ENCODE measurements at places on chromosomes 11 and 22. TPM values are rescaled to one million over a fixed set of nuclear protein-coding genes. Genes with fewer than 3 reads are reported as not detected.

The ELF5 gene
- not detected for total RNA-seq

The CADM1 gene
- 88.2 TPM for total RNA-seq

The THYN1 gene
- 61.3 TPM for total RNA-seq

The UPK3A gene
- total RNA-seq: not detected

The APOL3 gene
- 1.1 TPM for total RNA-seq

The MS4A6A gene
- not detected for total RNA-seq

The SCGB1A1 gene
- not detected for total RNA-seq

The LAYN gene
- total RNA-seq: 1.0 TPM

The PRR33 gene
- total RNA-seq: not detected

The ZNF195 gene
- 65.1 TPM for total RNA-seq

The LMF2 gene
- 56.9 TPM for total RNA-seq

The HPX gene
- 3.9 TPM for total RNA-seq

The CDKN1C gene
- total RNA-seq: 60.9 TPM

The SCO2 gene
- 1.4 TPM for total RNA-seq

The AMOTL1 gene
- 47.4 TPM for total RNA-seq

The CFAP300 gene
- total RNA-seq: 1.8 TPM

The C11orf97 gene
- not detected for total RNA-seq

The DRICH1 gene
- total RNA-seq: not detected

The NRGN gene
- 1.7 TPM for total RNA-seq

The TECTA gene
- 1.8 TPM for total RNA-seq

The TRAPPC4 gene
- 46.1 TPM for total RNA-seq

The RFPL2 gene
- total RNA-seq: 1.9 TPM
